ENCODE measurements at places on chromosomes 2 and 18.

- no peak for DNase-seq
These were observed 29.8 kb downstream of the LTBP1 start for GRCh38 chr2:32976409-32977063.

DNA sequence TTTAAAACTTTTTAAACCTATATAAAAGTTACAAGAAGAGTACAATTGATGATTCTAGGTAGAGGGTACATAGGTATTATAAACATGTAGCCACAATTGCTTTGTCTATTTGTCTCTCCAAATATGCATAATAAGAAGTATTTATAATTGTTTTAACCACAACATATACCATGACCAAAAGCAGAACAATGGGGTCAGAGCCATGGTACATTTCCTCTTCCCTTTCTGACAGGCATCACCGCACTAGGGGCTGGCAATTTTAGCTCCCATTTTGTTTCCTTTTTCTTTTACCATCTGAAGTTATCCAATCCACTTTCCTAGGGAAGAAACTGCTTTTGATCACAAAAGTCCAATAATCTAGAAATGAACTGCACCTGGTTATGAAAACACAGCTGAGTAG, 49.3 kb downstream of the TMX3 start:
- DNase-seq = no peak

- DNase-seq = no peak
These were observed 128.8 kb upstream of the TRIB2 start for GRCh38 chr2:12587729-12588522.

DNA sequence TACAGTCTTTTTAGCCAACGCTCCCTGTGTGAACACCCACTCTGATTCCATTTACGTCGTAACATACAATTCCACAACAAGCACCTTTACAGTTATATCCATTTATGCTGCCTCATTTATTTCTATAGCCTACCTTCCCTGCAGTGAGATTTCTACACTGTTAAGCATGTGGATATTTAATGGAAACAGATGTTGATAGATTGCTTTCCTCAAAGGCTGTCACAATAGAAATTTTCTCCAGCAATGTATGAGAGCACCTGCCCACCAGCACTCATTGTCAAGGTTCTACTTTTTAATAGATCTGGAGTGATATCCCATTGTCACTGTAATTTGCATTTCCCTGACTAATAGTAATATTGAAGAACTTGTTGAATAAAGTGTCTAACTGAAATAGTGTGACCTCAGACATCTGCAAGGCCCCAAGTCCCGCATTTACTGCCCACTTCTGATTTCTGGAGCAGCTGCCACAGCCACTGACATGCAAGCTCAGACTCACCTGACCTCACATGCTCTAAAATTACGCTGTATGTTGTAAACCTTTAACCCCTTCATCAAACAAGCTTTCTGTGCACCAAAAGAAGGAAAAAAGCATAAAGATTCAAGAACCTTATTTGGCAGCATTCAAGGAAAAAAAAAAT, 295.1 kb downstream of the CNTNAP5 start:
- no peak for DNase-seq

- DNase-seq = no peak
These were observed 48.2 kb downstream of the SLC14A2 start for GRCh38 chr18:45663403-45664045.

DNA sequence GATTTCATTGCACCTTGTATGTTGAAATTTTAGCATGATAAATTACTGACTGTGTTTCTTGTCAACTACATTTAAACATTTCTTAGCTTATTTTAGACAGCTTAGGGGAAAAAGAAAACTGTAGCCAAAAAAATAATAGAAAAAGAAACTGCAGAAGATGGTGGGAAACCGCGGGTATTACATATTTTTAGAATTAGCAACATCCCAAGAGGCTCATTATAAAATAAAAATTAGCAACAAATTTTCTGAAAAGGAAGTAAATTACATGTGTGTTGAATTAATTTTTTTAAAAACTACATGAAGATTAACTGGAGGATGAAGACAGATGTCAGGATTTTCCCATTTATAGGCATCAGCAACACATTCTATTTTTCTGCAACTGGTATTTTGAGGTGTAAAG, 4.3 kb downstream of the PELI1 start:
- no peak for DNase-seq

DNA sequence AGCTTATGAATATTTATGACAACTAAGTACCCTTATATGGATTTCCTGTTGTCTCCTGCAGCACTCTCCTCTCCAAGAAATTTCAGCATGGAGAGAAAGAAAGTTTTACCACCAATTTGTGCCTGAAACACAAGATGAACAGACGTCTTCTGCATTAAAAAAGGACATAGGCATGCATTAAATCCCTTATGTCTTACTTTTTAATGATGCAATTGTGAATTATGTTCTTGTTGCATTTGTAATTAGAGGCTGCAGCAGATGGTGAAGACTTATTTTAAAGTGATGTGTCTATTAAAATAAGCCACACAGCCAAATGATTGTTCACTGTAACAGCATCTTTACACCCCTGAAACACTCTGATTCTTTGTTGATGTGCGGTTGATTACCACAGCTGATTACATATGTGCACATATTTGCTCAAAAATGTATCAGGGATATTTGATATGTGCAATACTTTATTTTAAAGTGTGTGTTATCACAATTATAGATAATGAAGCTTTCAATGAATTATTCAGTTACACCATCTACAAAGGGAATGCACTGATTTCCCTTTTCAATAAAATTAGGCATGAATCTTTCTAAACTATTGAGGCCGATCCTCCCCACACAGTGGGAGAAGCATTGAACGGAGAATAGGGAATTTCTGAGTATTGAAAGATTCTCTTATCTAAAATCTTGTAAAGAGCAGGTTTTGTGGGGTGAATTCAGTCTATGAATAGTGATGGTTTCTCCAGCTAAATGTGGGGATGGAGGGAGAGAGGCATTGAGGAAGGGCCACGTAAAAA, 585.1 kb downstream of the SLC4A3 start:
- DNase-seq = no peak

GRCh38 chr2:230347659-230348305, 20.8 kb downstream of the SP140L start:
- DNase-seq = no peak

DNA sequence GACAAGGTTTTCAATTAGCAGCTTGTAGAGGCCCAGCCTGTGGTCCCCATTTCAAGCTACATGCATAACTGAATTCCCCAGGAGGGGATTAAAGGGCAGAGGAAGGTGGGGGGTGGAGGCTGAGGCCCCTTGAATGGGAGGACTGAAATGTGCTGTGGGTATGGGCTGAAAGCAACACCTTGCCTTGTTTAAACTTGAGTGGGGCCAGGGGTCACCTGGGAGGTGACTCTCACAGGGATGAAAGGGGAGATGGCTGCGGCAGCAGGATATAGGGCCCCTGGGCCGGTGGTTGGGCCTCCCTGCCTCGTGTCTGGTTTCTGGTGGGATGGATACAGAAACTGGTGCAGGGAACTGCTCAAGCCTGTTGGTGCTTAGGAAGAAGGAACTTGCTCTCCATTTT, 225.9 kb upstream of the SPRED2 start:
- DNase-seq = no peak

- no peak for DNase-seq
These were observed 201.3 kb upstream of the CXCR4 start for GRCh38 chr2:136319237-136319636.

- DNase-seq = peak; percentile 9
These were observed at the start of gene DYSF for GRCh38 chr2:71453404-71454220. Gene DYSF (plus strand): TSS chr2:71453561.

- DNase-seq = no peak
These were observed 95.0 kb downstream of the EPC2 start for GRCh38 chr2:148739454-148740105.

GRCh38 chr18:68739462-68739861, 24.6 kb upstream of the TMX3 start:
- no peak for DNase-seq

DNA sequence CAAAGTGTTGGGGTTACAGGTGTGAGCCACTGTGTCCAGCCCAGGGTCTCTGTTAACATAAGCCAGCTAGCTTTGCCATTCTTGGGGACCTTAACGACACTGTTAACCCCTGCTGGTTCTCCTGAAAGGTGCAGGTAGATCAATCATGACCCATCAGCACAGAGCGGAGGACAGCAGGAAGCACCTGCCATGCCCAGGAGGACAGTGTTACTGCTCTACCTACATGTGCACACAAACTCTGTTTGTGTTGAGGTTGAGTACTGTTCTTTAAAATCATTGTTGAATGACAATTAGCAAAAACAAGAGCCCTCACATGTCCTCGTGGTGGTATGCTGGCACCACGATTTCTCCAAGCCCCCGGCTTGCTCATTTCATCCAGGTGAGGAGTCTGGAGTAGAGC, 120.9 kb downstream of the FAM210A start:
- no peak for DNase-seq

- DNase-seq = no peak
These were observed 118.4 kb upstream of the TMEM18 start for GRCh38 chr2:795531-796041.

DNA sequence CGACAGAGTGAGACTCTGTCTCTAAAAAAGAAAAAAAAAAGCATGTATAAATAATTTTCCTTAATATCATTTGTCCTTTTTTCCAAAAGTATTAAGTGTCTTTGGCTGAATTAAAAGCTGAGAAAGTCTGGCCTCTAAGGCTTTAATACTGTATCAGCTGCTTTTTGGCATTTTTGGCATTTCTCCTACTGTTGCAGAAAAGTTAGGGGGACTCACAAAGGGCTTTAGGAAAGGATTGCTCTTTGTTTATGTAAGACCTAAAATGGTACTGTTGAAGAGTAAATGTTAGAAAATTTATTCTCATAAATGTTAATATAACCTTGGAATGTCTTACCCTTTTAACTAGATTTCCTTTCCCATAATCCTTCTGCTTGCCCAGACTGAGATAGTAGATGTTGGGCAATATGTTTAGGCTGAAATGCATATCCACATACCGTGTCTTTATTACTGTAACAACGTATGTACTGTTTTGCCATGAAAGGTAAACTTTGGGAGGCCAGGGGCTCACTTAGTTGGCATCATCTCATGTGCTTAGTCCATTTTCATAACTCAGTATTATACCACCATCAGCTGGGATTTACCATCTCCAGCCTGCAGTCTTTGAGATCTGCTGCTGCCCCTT, 18.0 kb upstream of the STON1 start:
- no peak for DNase-seq

- DNase-seq = no peak
These were observed 590 bp downstream of the IFIH1 start for GRCh38 chr2:162317861-162318327.

DNA sequence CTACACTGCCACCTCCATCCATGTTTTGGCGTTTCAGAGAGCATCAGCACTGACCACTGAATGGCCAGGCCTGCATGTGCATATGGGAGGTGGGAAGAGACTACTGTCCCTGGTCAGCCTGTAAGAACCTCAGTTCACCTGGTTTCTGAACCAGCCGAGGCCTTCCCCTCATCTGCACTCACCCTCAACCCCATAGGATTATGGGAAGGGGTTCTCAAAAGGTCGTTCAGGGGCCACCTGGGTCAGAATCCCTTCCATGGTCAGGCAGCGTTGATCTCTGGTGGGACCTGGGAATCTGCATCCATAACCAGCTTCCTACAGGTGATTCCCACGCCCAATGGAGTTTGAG, 36.7 kb downstream of the TET3 start:
- no peak for DNase-seq

DNA sequence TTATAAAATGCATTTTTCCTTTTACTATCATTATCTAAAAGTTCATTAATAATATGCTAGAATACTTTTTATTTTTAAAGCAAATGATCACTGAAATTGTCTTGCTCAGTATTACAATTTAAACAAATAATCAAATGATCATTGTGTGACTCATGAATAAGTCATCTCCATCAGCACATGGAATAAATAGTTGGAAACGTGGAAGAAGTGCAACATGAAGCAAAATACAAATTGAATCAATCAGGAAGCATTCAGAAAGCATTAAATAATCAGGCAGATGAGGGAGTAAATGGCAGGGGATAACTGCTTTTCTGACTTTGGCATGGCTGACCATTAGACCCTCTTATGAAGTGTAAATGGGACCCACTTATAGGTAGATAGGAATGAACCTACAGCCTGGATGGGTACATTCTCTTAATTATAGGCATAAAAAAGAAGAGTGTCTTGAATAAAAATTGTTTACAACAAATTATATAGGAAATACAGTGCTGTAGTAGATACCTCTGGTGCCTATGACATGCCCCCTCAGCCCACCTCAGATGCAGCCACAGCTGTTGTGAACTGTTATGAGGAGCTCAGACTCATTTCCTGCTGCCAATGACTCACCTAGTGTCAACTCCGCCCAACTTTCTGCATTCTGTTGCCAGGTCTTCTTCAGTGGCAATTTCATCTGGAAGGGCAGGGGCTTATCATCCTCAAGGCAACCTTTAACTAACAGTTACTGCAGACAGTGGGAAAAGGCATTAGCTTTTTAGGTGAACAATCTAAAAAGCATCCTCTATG, 936.0 kb downstream of the TRIB2 start:
- DNase-seq = no peak

GRCh38 chr2:67812682-67813081, 250.1 kb downstream of the C1D start:
- no peak for DNase-seq

GRCh38 chr18:1875219-1875618, 696.1 kb downstream of the METTL4 start:
- no peak for DNase-seq

DNA sequence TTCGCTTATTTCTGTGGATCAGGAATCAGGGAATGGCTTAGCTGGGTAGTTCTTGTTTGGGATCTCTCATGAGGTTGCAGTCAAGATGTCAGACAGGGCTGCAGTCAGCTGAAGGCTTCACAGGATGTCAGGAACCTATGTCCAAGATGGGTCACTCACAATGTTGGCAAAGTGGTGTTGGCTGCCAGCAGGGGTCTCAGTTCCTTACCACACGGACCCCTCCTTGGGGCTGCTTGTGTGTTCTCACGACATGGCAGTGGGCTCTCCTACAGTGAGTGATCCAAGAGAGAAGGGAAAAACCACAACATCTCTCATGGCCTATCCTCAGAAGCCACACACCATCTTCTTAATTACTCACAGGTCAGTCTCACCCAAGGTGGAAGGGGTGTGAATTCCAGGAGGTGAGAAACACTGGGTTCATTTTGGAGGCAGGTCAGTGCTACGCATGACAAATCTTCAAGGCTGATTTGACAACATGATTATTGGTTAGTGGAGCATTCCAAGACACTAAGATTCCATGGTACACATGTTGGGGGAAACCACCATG, 1.3 kb upstream of the ANTXR1 start:
- no peak for DNase-seq

DNA sequence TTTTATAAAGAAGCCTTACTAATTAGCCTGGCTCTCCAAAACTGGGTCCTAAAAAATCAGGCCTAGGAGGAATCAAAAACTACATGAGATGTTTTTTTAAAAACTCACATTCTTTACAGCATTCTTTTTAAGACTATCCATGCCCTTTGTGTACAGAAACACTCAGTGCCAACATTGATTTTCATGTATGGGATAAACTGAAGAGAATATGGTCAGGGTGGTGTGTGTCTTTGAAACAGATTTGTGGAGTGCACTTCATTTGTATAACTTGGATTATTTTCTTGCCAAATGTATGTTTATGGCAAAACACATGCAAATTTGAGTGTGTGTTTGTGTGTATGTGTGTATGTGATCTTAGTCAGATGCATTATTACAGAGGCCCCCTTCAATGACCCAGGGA, 283.6 kb upstream of the ATP5MC3 start:
- DNase-seq = no peak
